Right renal pelvis (tissue), 4 donors: ENCODE measurements at places on chromosomes 16 and 17. TPM values are rescaled to one million over a fixed set of nuclear protein-coding genes. Genes with fewer than 3 reads are reported as not detected.

- no peak for DNase-seq
Measured at GRCh38 chr17:977166-977565, 2.4 kb downstream of the NXN start.

GRCh38 chr17:69090365-69090764 lies 29.6 kb upstream of the ABCA9 start:
- DNase-seq, result no peak

GRCh38 chr16:69396187-69397061 lies 10.6 kb upstream of the TERF2 start:
- peak; percentile 83 for DNase-seq

- no peak for DNase-seq
Measured at GRCh38 chr17:48024149-48025039, 13.2 kb downstream of the COPZ2 start.

- DNase-seq, result no peak
Measured at GRCh38 chr16:73071131-73071940, 23.4 kb upstream of the ZFHX3 start.

GRCh38 chr16:7849841-7850240 lies 517.2 kb downstream of the RBFOX1 start:
- no peak for DNase-seq

DNA sequence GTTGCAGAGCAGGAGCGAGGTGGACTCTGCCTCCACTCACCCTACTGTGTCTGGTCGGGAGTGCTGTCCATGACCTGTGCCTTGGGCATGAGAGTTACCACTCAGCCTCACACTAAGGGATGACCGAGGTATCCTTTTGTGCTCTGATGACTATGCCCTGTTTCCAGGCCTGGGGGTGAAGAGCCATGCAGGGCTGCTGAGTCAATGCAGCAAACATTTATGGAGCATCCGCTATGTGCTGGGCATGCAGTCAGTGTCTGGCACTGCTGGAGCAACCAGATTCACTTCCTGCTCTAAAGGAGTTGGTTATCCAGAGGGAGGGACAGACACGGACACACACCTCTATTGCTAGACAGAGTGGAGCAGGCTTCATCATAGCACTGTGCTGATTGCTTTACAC lies 7.6 kb upstream of the HNF1B start:
- no peak for DNase-seq

CACNG3 gene
- not detected for polyA plus RNA-seq

GRCh38 chr17:61338874-61339478 lies 60.7 kb upstream of the TBX2 start:
- no peak for DNase-seq

GPR179 gene
- 0.40 TPM for polyA plus RNA-seq

PIGS gene
- 106 TPM for polyA plus RNA-seq

GRCh38 chr16:7025616-7026190 lies 306.9 kb upstream of the RBFOX1 start:
- peak; percentile 51 for DNase-seq

GRCh38 chr17:75844530-75845057 lies 390 bp upstream of the UNC13D start:
- DNase-seq, result no peak

GAS2L2 gene
- 0.07 TPM for polyA plus RNA-seq

DNA sequence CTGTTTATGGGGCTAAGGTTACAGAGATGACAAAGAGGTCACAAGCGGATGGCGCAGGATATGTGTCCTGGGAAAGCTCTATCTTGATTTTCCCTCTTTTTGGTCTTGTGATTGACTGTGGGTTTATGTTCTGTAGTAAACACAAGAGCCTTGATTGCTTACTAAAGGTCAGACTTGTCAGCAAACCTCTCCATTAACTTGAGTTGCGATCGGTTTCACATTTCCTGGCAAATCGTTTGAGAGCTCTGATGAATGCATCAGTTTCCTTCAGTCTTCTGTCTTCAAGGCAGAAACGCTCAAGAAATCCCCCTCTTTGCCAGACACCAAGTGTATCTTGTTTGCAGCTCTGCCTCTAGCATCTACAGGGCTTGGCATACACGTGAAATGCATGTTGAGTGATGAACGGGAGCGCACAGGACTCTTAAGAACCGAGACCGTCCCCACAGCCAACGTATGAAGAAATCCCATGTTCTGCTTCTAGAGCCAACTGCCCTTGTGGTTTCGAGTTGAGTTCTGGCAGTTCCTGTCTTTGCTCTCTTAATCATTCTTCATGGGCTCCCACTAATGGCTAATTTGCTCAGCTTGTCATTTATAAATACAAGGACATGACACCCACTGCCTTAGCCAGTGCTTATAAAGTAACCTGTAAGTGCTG lies 143.3 kb downstream of the PITPNC1 start:
- no peak for DNase-seq

GRCh38 chr17:48491527-48492273 lies 39.1 kb downstream of the HOXB1 start:
- no peak for DNase-seq

BPTF gene
- polyA plus RNA-seq, result 100 TPM

GRCh38 chr17:63436523-63437110 lies 9.5 kb downstream of the CYB561 start:
- DNase-seq, result no peak

DNA sequence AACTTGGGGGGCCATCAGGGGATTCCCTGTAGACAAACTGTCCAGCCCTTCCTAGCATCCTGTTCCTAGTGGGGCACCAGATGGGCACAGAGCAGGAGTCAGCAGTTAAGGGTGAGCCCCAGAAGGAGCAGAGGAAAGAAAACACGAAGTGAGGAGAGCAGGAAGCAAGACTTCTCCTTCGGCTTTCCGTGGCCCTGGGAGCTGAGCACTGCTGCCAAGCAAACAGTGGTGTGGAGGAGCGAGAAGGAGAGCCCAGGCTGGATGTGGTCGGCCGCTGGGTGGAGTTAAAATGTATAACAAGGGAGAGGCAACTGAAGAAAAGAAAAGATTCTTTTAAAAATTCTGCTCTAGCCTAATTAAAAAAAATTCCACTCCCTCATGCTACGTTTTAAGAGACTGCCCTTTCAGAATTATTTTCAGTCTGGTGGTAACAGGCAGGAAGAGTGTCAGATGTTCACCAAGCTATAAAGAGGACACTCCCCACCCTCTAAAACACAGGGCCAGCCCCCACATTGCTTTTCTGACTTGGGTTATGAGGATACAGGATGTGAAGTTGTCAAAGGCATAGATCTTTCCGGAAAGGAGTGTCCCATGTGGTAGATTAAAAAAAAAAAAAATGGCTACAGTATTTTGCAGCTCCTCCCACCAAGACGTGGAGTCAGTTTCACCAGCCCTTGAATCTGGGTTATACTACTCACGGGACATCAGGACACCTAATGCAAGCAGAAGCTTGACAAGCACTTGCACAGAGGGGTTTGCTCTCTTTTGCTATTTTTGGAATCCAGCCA lies 74.9 kb upstream of the ZFHX3 start:
- DNase-seq, result no peak
